Posterior cingulate gyrus (tissue), 11 donors: ENCODE measurements at places on chromosomes 1 and 21.

- no peak for DNase-seq
Measured at GRCh38 chr1:41668967-41669366, 184.5 kb upstream of the EDN2 start.

GRCh38 chr1:146010126-146010738, 11.3 kb downstream of the HJV start:
- no peak for DNase-seq

DNA sequence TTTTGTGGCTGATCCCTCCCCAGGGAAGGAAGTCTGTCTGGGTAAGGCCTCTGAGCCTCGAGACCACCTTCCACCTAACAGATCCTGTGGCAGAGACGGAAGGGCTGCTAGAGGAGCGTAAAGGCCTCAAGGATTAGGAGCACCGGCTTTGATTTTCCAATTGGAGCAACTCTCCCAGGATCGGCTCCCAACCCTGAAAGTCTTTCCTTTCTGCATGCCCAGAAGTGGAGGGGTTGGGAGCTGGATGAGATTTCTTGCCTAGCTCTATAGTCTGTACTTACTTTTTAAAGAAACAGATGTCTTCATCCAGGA, 41.4 kb downstream of the ELK4 start:
- peak; percentile 24 for DNase-seq

DNA sequence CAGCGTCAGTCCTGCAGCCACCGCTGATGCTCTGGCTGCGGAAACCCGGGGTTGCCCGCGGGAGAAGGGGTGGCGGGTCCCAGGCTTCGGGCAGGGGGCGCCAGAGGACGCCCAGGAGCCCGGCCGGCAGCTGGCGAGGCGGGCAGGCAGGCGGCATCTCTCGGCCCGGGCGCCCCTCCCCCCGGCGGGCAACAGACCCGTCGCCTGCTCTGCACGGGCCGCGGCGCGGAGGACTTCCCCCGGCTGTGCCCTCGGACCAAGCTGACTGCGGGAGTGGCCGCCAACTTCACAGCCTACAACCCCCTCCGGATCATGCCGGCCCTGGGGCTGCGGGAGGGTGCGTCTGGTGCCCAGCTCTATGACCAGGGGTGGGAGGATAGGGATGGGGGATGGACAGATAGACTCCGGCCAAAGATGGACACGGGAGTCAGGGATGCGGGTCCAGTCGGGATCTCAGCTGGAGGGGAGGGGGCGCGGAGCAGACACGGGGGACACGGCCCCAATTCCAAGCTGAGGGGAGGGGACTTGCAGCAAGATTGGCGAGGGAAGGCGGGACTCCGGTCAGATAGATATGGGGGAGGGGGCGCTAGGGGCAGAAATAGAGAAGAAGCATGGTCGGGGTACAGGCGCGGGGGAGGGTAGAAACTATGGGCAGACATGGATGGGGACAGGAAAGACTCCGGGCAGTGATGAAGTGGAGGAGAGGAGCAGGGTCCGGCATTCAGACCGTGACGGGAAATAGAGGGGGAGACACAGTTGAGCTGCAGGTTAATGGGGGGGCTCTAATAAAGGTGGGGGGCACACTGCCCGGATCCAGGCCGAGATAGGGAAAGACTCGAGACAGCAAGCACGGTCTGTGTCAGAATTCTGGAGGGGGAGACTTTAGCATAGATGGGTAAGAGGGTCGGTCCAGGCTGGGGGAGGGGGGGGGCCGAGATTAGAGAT, 1.1 kb downstream of the ADGRB2 start:
- peak; percentile 77 for DNase-seq

- peak; percentile 88 for DNase-seq
Measured at GRCh38 chr1:98053471-98054366, 132.9 kb upstream of the DPYD start.

DNA sequence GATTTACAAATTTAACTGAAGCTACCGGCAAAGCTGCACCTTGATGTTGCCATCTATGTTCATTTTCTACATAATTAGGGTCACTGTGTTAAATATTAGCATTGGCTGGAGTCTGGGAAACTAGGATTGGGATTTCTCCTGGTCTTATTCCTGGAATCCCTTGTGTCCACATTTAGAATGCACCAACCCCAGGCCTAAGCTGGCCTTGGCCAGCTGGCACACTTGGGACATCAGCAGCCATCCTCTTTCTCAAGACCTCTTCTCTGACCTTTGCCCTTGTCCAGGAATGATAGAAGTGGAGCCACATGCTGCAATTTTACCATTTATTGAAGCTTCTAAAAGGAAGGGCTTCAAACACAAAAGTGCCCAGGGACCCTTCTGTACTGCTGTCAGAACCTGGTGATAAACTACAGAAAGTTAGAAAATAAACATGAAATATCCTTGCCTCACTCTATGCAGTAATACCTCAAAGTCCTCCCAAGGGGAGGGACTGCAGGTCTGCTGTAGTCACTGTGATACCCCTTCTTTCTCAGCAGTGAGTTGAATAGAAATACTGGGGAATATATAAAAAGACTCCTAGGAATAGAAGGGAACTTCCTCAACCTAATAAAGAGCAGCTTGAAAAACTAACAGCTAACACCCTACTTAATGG, 13.7 kb upstream of the PIGC start:
- no peak for DNase-seq

DNA sequence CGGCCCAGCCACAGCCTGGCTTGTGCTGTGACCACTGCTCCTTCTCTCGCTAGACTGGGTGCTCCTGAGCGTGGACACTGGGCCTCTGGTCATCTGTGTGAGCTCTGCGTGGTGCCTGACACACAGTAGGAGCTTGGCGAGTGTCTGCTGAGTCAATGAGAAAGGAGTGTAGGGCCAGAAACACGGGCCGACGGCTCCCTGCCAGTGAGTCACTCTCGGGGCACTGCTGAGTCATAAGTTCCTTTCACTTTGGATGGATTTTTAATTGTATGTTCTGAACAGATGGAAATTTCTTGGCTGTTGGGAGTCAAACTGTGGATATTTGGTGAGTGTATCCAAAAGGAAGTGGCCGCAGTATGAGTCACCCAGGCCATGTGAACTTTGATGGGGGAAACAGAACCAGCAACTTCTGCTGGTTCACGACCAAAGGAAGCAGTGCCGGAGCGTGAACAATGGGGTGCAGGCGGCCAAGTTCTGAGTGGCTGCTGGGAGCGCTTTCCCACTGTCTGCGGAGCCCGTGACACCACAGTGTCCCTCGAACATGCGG, 41.0 kb upstream of the COL18A1 start:
- DNase-seq = no peak

DNA sequence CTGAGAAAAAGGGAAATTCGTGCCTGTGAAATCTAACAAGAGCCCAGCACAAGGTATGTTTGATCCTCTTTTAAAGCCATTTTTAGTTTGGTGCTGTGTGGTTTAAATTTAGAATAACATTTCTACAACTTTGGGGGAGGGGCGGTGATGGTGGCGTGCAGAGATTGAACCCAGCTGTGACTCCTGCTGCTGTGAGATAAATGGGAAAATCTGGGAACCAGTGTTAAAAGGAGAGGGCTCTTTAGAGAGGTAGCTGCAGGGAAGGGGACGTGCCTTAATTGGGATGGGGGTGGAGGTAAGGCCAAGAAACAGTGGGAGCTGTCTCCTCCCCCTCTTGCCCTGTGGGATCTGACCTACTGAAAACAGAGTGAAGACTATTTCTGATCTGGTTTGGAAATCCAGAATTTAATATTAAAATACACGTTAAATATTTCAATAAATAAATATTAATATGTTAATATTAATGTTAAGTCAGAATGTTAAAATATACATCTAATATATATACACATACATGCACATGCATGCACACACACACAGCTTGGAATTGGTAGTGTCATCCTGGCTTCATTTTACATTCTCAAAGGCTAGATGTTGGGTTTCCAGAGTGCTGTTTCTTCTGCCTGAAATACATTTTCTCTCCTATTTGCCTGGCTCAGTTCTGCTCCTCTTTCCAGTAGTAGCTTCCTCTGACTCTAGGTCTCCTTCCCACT, 30.1 kb upstream of the DNAJC6 start:
- DNase-seq = no peak

- no peak for DNase-seq
Measured at GRCh38 chr1:241918879-241919278, 38.7 kb upstream of the BECN2 start.
